Daoy (cell line): ENCODE measurements at places on chromosomes 1 and 21. TPM values are rescaled to one million over a fixed set of nuclear protein-coding genes. Genes with fewer than 3 reads are reported as not detected.
A peak's percentile ranks its signal among the peaks of the same experiment; 100 is the strongest.

The FLAD1 gene
- total RNA-seq, result 48.1 and 51.2 TPM in 2 replicates

DNA sequence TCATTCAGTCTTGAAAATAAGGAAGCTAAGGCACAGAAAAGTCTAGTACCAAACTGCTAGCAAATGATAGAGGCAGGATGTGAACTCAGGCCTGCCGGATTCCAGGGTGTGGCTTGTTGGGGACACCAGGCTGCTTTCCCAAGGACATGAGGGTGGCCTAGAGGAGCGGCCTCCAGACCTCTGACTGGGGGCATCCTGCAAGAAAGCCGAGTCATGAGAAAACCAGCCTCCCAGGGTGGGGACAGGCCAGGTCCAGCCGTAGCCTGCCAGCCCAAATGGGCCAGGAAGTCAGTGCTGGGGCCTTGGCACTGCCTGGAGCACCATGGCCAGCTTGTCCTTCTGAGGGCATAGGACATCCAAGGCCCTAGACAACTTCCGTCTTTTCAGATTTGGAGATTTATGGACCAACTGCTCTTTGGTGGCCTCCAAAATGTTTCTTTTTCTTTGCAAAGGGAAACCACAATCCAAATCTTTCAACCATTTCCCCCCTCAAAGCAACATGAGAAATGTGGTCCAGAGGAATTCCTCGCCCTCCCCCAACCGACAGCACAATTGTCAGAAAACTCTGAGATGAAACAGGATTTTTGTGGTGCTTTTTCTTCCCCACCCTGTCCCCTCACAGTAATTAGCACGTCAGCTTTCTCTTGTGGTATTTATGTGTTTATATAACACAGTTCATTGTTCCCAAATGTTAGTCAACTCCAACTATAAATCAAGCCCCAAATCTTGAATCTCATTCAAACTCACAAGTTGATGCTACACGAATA is 212.3 kb downstream of the KAZN start:
- DNase-seq, result peak; percentile 41

GRCh38 chr1:9588551-9589143 is at the start of gene TMEM201:
TSS of gene TMEM201 (plus strand) at chr1:9588911. CDS start at chr1:9588931, 20 bp downstream.
- peak; percentile 97 for DNase-seq

The METTL18 gene
- 10.4 and 13.0 TPM in 2 replicates for total RNA-seq

- DNase-seq, result peak; percentile 96
Measured at GRCh38 chr1:21022279-21023040, 154.2 kb downstream of the EIF4G3 start.

DNA sequence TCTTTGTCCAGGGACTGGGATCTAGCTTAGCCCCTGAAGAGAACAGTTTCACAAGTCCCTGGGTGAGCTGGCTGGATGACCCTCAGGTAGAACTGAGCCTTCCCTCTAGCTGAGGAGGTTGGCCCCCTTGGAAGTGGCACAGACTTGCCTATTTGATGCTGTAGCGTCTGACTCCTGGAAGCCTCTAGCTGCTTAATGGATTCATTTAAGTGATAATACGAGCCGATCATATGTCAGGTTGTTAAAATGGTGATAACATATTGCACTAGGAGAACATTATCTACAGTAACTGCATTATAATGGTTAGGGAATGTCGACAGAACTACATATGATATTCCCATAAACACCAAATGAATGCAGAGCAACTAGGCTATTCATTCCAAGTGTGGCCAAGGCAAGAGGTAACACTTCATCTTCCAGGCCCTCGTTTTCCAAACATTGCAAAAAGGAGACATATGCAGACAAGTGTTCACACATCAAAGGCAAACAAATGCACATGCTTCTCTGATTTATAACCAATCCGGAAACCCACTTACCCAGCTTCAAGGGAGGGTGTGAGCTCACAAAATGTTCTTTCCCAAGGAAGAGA is 340.1 kb upstream of the PLXNA2 start:
- DNase-seq, result no peak

The KPRP gene
- not detected in 2 replicates for total RNA-seq

GRCh38 chr1:160206036-160206389 is 829 bp downstream of the PEA15 start:
- DNase-seq, result peak; percentile 76

The RRP1 gene
- 52.1 and 56.5 TPM in 2 replicates for total RNA-seq

DNA sequence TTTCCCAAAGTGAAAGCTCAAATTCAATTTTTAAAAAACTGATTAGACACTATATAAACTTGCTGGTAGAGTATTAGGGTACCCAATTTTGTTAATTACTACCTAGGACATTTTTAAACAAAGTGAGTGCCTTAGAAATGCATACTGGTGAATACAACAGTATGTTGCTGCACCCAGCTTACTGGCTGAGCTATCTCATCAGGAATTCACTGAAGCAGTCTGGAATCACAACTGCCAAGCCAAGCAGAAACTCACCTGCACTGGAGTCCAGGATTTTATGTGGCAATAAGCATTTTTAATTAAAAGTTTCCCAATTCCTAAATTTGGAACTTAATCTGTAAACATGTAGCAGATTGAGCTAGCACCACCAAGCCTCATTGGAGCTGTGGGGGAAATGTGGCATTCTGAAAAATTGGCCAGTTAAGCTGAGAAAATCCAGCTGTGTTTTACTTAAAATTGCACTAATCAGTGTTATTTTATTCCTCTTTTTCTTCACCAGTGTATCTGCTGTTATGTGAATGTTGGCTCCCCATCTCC is 61.8 kb downstream of the CLEC20A start:
- no peak for DNase-seq

DNA sequence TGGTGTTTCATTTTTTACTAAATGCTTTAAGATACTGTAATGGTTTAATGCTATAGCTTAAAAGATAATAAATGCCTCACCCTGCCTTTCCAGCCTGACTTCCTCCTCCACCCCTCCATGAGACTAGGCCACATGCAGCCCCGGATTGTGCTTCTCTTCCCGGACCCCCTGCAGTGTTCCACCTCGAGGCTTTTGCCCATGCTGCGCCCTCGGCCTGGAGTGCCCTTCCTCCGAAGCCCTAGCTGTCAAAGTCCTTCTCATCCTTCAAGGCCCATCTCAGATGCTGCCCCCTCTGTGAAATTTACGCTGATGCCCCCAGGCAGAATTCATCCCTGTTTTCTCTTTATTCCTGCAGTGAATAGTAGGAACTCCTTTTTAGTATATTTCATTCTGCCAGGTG is 98.5 kb downstream of the ATP5PO start:
- no peak for DNase-seq

DNA sequence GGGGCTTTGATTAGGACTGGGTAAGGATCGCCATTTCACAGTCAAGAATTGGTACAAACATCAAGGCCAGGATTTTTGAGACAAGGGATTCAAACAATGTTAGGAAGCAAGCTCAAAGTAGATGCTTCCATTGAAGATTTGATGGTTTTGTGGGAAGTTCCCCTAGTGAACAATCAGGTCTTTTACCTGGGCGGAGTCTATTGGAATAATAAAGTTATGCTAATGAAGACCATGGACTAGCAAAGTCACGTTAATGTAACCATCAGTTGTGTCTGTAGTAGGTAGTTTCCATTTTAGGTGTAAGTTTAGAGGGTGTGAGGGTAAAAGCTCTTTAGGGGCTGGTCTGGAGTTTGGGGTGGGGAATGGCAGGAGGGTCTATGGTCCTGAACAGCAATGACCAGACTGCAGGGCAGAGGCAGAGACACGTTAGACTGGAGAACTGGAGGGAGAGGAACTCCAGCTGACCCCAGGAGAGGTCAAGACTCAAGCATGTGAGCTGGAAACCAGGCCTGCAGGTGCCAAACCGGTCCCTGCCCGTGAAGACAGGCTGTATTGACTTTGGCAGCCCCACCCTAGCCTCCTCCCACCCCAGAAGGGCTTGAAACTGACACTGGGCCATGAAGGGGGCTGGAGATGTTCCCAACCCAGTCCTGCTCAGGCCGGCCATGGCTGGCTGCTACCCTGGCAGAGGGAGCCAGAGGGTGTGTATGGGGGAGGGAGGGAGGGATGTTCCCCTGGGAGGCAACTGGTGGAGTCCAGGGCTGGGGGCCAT is 36.0 kb upstream of the GPR37L1 start:
- no peak for DNase-seq

The MAB21L3 gene
- total RNA-seq, result 2.7 TPM in 1 of 2 replicates, not detected in the other

The KCNJ15 gene
- total RNA-seq, result 35.4 and 44.6 TPM in 2 replicates

DNA sequence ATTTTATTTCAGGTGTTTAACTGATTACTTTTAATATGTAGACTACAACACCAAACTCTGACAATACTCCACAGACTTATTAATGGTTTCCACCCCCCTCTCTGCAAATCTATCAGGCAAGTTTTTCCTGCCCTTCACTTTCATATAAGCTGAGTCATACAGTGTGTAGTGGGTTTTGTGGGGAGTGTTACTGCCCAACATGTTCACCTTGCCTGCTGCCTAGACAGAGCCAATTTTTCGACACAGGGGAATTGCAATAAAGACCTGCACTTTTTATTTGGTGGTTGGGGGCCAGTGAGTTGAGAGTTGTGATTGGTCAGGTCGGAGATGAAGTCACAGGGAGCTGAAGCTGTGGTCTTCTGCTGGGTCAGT is 119.7 kb downstream of the PPIAL4G start:
- DNase-seq, result no peak

The PIK3R3 gene
- 17.7 and 30.2 TPM in 2 replicates for total RNA-seq

The NBPF10 gene
- 0.46 and 1.0 TPM in 2 replicates for total RNA-seq

DNA sequence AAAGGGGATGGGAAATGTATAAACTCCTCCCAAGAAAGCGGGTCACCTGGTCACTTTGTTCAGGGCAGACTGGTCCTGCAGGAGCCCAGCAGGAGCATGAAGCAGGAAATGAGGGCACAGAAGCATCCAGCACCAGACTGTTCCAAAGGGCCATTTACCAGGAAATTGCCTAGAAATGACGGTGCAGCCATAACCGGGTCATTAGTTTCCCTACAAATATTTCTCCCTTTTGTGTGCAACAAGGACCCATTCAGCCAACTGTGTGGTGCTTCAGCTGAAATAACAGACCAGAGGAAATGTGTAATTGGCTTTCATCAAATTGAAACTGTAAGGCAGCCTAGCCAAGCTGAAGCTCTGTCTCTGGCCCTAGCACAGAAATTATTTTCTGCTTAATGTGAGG is 7.6 kb upstream of the CTTNBP2NL start:
- DNase-seq, result peak; percentile 67

DNA sequence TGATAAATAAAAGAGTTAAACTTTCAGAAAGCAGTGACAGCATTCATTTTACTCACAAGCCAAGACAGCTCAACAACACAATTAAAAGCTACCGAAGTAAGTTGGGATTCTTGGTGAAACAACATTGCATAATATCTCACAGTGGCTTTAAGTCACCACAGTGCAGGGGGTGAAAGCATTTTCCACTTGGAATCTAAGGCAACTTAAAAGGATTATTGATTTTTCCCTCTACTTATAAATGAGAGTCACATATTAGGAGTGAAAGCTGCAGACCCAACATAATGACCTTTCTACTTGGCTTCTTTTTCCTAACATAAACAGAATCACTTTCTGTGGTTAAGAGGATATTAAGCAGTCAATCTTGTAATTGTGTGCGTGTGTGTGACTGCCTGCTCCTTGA is 536.6 kb upstream of the CXADR start:
- no peak for DNase-seq

The LIPI gene
- total RNA-seq, result not detected in 2 replicates

The NTMT2 gene
- not detected in 2 replicates for total RNA-seq
